A549 treated with Hydrocortisone at 1 μM for 4 hours (cell line): ENCODE measurements at places on chromosomes 13 and 19. TPM values are rescaled to one million over a fixed set of nuclear protein-coding genes. Genes with fewer than 3 reads are reported as not detected.

Gene PRX
- 1.2 to 1.6 TPM (median 1.4 TPM) in 5 replicates for total RNA-seq

Gene POMP
- total RNA-seq, result 110 to 124 TPM (median 112 TPM) in 5 replicates

Gene ZNF541
- not detected in 5 replicates for total RNA-seq

Gene ZNF582
- total RNA-seq, result 0.95 to 1.6 TPM (median 1.1 TPM) in 5 replicates

Gene DBP
- total RNA-seq, result 1.6 to 2.3 TPM (median 1.8 TPM) in 5 replicates

Gene NEK5
- total RNA-seq, result 0.03 to 0.09 TPM (median 0.06 TPM) in 5 replicates
